ENCODE measurements at places on chromosomes 4 and X.

DNA sequence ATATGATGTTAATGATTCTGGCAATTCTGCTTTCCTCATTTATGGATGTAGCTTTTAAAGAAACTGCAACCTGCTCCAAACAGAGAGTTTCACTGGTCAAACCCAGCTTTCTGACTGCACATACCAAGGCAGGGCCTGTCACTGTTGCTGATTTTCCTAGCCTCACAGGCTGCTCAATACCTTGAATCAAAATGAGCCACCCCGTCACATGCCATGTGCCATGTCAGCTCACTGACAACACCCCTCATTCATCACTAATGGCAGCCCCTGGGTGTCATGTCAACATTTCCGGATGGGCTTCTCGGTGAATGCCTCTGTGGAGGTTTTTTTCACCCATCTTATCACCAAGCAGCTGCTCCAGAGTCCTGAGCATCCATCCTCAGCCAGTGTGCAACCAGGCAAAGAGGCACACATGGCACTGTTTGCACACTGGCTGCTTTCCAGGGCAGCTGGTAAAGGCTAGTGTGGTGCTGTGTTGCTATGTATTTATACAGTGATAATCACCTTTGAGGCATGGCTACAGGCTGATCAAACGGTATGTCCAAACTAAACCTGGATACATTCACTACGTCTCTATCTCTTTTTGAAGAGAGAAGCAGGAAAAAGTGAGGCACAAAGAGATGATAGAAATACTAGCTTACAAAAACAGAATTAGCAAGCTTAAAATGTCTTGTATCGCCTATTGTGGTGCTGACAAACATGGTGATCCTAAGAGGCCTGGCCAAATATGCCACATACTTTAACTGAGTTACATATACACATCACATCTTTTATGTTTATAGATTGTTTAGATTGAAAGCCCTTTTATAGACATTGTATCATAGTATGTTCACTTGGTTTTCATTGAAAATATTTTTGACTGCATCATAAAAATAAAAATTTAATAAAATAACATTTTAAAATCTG, 94.6 kb upstream of the INPP4B start:
- no peak for DNase-seq

- peak; percentile 35 for DNase-seq
Observed at GRCh38 chr4:83631066-83631465, 95.2 kb downstream of the GPAT3 start.

DNA sequence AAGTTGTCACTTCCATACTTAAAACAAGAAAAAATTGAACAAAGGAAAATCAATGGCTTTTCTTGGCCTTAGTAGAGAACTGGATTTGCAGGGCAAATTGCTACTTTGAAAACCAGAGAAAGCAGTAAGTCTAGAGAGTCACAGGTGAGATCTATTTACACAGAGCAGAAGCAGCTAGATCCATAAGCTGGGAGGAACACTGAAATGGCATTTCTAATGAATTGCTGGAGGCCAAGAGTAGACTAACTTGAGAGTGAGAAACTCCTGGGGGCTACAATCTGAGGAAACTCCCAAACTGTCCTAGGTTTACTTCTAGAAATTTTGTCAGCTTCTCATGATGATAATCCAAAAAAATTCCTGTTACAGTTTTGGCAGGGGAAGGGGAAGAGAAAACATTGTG, 133.3 kb downstream of the SPCS3 start:
- no peak for DNase-seq

DNA sequence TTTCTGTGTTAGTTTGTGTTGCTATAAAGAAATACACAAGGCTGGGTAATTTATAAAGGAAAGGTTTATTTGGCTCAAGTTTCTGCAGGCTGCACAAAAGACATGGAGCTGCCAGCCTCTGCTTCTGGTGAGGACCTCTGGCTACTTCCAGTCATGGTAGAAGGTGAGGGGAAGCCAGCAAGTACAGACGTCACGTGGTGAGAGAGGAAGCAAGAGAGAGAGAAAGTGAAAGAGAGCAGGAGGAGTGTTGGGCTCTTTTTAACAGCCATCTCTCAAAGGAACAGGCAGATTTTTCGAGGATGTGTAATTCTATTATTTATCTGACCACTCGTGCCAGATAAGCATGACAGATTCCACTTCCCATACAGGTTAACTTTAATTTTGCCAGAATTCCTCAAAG, 1199.1 kb downstream of the ADGRL3 start:
- DNase-seq, result no peak

DNA sequence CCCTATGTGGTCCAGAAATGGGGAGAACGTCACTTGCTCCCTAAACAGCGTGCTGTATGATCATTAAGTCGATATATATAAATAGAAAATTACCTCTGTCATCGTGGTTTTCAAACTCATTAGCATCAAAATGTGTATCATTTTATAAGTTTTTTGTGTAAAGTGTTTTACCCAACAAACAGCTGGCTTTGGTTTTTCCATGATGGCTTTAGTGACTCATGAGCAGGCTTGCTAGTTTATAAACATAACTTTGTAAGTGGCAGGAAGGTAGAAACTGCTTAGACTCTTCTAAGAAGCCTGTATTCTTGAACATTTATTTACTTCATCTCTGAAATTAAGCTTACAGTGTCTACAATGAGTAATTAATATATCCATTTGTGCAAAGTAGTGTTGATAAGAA, 108.4 kb upstream of the DIPK2B start:
- DNase-seq, result no peak

- no peak for DNase-seq
Observed at GRCh38 chrX:131801066-131801465, 222.0 kb upstream of the STK26 start.

DNA sequence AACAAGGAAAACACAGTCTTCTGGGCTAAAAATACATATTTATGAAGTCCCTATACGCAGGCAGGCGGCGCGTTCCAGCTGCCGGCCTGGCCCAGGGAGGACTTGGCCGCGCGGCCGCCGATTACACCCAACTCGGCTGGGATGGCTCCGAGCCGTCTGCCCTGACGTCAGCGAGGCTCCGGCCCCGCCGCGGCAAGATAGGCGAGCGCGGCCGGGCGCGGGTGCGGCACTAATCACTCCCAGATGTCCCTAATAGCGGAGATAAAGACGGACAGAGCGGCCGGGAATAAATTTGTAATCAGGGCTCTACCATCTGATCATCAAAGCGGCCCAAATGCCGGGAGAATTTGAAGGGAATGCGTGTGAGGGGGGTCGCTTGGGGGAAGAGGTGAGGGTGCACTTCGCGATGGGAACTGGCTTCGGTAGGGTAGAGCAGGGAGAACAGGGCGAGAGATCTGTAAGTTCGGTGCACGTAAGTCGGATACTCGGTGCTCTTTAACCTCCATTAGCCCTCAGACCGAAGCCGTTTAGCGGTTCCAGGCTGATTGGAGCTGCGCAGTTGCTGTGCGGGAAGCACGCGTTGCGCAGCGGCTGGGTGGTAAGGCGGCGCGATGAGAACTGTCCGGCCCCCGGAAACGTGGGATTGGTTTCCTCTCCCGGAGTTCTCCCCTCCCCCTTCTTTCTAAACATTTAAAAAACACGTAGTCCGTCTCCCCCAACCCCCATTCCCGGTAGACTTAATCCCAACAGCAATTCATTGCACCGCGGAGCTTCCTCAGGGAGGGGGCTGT, 7.7 kb downstream of the HAND2 start:
- DNase-seq, result peak; percentile 76

DNA sequence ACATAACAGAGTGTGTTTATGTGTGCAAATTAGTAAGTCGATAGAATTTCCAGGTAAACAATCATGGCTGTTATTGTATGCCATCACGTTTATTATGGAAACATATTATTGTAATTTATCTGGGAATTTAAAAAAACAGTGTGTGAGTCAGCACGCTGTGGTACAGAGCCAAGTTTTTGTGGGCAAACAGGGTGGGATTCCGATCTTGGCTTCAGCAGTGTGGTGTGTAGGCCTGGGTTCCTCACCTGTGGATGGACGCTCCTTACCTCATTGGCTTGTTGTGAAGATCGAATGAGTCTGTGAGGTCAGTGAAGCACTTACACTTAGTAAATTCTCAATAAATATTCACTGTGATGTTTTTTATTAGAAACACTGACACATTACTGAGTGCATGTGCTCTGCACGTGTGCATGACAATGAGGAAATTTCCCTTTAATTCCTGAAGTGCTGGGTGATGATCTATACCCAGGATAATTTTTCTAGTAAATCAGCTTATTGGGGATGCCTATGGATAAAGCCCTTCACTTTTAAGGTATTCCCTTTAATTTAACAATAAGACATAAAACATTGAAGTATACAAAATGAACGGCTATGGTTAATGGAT, 36.4 kb downstream of the SLIT2 start:
- no peak for DNase-seq

DNA sequence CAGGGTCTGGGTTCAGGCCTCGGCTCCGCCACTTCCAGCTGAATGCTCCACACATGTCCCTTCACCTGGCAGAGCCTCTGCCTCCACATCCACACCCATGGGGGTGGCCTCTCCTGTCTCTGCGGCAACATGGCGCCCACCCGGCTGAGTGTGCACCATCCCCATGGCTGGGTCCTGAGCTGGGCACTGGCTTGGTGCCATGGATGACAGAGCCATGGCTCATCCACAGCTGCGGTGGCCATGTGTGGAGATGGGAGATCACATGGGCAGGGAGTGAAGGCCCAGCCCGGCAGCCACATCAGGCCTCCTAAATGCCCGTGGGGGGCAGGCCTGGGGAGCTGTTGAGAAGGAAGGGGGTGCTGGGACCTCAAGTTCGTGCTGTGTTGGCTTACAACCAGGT, 213.7 kb downstream of the AFAP1 start:
- no peak for DNase-seq

DNA sequence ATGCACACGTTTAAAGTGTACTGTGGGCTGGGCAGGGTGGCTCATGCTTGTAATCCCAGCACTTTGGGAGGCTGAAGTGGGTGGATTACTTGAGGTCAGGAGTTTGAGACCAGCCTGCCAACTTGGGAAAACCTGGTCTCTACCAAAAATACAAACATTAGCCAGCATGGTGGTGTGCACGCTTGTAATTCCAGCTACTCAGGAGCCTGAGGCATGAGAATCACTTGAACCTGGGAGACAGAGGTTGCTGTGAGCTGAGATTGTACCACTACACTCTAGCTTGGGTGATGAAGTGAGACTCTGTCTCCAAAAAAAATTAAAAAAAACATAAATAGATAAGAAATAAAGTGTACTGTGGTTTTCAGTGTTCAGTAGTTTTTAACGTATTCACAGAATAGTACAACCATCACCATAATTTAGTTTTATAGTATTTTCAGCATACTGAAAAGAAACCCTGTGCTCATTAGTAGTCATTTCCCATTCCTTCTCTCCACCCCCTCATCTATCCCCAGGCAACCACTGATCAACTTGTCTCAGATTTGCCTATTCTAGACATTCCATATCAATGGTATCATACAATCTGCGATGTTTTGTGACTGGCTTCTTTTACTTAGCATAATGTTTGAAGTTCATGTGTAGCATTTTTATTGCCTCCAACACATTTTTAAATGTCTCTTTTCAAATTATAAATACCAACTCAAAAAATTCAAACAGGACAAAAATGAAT, 19.1 kb downstream of the SLAIN2 start:
- no peak for DNase-seq

DNA sequence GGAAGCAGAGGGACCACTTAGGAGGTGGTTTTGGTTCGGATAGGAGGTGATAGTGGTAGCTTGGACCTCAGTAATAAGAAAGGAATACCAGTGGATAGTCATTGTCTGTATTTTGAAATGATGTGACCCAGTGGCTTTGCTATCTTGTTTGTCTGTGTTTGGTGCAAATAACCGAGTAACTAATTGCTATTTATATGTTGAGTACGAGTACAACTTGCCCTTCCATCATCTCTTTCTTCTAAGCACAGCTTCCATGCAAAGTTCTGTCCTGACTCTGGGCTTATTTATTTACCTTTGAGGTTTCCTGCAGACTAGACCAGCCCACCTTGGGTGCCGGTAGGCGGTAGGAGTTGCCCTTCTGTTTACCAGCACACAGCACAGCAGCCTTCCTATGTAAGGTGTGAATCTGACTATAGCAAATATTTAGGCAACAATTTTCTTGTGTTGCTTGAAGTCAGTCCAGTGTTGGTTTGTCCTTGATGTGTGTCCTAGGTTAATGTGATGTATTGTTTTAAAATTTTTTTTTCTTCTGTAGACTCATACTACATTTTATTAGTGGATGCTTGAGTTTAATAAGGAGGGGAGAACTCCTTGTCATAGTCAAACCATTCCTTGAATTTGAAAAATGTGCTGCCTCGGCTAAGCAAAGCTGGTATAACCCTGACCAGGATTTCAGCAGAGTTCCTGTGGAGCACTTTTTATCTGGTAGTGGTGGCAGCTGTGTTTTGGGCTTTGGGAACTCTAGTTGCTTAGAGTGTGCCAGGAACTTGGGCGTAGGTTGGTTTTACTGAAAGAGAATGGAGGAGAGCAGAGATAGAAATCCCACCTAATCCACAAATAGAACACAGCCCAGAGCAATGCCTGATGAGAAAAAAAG, 21.9 kb downstream of the PTTG2 start:
- DNase-seq, result no peak

DNA sequence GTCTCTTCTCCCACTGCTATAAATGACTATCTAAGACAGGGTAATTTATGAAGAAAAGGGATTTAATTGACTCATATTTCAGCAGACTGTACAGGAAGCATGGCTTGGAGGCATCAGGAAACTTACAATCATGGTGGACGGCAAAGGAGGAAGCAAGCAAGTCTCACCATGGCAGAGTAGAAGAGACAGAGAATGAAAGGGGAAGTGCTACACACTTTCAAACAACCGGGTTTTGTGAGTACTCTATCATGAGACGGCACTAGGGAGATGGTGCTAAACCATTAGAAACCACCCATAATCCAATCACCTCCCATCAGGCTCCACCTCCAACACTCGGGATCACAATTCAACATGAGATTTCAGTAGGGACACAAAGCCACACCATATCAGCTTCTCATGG, 11.1 kb downstream of the UBE2NL start:
- DNase-seq, result no peak

GRCh38 chr4:166045457-166045856, 172.4 kb downstream of the TLL1 start:
- no peak for DNase-seq

- DNase-seq, result peak; percentile 10
Observed at GRCh38 chr4:150079081-150079581, 886 bp downstream of the DCLK2 start.

- peak; percentile 79 for DNase-seq
Observed at GRCh38 chrX:151151665-151152267, 24.6 kb upstream of the GPR50 start.

- DNase-seq, result no peak
Observed at GRCh38 chr4:186887291-186887700, 163.6 kb upstream of the FAT1 start.

DNA sequence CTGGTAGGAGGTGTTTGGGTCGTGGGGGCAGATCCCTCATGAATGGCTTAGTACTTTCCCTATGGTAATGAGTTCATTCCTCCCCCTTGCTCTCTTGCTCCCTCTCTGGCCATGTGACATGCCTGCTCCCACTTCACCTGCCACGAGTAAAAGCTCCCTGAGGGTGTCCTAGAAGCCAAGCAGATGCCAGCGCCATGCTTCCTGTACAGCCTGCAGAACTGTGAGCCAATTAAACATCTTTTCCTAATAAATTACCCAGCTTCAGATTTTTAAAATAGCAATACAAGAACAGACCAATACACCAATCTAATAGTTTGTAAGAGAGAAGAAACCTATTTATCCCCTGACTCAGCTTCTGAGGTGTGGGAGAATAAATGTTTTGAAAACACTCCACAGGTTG, 60.5 kb downstream of the FGFBP1 start:
- DNase-seq, result no peak

- DNase-seq, result no peak
Observed at GRCh38 chr4:118286685-118287084, 66.1 kb downstream of the PRSS12 start.
